ENCODE measurements at places on chromosomes 3 and 15. TPM values are rescaled to one million over a fixed set of nuclear protein-coding genes. Genes with fewer than 3 reads are reported as not detected.
A peak's percentile ranks its signal among the peaks of the same experiment; 100 is the strongest.

GRCh38 chr3:72924055-72924454 lies 36.2 kb downstream of the GXYLT2 start:
- no peak for DNase-seq

DNA sequence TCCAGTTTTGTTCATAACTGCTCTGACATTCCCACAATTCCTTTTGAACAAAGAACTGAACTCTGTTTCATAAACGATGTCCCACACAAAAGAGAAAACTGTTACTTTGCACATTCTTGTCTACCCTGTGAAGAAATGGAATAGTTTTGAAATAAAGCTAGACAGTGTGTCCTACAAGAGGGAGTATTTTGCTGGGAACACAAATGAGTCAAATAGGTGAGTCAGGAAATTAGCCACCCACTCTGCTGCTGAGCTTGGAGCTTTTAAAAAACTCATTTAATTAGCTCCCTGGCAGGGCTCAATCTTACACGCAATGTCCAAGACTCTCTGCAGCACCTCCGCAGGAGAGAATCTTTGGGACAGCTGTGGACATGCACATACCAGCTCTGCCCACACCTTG lies 193.4 kb downstream of the SLC9A9 start:
- no peak for DNase-seq

VEPH1 gene
- 40.3 TPM for polyA plus RNA-seq

DNA sequence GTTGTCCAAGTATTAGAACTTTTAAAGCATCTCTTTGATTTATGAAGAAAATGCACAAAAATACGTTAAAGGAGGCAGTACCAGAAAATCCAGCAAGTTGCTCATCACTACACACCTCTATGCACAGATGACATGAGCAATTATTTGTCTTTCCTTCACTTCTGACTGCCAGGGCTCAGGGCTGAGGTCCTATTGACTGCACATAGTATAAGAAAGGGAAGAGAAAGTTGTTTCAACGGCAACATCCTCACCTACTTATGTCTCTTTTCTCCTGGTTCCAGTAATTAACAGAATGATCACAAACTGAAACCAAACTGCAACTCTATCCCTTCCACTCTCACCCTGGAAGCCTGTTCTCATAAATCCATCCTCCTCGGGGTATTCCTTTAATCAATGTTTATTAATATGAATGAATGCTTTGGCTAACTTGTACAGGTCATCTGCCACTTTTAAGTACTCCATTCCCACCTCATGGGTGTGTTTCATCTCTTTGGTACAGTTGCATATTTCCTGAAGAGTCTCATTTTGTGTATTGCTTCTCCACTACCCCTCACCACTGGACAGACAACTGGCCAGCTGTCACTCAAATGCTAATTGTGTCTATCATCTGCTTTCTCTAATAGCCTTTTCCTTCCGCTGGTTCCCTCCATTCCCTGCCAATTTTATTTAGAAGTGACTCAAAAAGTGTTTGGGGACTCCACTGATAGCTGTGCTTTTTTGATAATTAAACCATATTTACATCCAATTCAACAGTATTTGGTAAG lies 34.5 kb downstream of the RAB27A start:
- DNase-seq = no peak

DNA sequence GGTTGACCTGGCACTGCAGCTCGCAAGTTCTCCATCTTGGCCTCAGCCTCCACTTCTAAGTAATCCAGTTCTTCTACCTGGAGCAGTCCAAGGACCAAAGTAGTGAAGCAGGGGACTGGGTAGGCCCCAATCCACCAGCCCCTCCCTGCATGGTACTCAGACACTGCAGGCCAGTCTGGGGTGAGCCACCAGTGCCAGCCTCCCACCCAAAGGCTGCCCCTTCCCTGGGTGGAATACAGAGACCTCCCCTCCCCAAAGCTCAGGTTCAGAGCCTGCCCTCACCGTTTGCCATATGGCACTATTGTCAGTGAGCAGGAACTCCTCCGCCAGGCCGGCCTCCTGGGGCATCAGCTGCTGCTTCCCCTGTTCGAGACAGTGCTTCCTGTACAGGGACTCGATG lies 10.8 kb downstream of the POLG start:
- no peak for DNase-seq

CYP8B1 gene
- polyA plus RNA-seq = 0.28 TPM

- no peak for DNase-seq
These were observed 576 bp upstream of the RPAP1 start for GRCh38 chr15:41544650-41545015.

DNA sequence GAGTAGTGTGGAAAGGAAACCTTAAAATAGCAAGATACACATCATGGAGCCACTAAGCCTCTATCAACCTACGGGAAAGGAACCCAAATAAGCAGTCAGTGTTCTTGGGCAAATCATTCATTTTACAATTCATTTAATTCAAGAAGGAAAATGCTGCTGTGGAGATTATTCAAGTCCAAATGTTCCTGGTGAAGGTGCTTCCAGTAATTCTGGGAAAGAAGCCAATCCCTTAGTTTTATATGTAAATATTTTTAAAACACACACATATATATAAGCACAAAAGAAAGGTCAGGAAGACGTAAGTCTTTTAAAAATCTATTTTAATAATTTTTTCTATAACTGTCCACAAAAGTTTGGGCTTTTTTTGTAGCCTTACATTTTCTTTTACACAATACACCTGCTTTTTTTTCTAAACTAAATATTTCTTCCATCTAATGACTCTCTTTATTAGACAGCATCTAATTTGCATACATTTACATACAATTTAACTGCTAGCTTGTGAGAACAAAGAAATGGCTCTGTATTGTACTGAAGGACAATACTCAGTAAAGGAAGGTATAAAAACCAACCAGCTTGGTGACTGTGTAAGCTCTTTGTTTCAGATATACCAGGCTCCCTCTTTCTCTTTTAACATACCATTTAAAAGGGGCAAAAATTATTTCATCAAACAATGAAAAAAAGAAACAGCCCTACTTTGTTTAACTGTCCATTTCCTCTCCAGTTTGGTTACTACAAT lies 269.5 kb downstream of the ZBTB20 start:
- DNase-seq = no peak

PAQR5 gene
- 7.5 TPM for polyA plus RNA-seq

DNA sequence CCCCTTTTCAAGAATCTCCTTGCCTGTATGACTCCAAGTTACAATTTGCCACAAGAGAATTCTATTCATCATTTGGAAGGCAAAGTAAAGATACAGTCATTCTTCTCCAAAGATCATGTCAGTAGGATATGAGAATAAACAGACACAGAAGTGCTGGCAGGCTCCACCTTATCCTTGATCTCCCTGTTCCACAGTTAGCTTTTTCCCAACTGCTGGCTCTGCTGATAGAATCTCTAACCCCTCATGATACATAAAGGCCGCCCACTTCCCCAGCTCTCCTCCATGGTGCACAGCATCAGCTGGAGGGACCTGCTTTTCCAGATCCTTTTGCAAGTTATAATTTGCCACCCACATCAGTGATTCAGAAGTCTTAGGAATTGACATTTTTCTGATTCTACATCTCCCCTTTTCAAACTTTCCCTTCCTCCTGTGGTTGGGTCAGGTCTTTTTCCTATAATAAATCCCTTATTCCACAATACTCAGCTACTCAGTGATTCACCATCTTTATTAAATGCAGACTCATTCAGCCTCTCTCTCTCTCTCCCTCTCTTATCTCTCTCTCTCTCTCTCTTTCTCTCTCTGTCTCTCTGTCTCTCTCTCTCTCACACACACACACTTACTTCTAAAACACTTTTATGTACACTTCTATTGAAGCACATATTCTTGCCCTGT lies 465.4 kb downstream of the GBE1 start:
- DNase-seq = no peak

- no peak for DNase-seq
These were observed 105.4 kb upstream of the MRPS22 start for GRCh38 chr3:139238281-139239030.

CYP1A1 gene
- polyA plus RNA-seq = 0.21 TPM

CCR8 gene
- not detected for polyA plus RNA-seq

STAB1 gene
- 40.9 TPM for polyA plus RNA-seq

AADAC gene
- 0.73 TPM for polyA plus RNA-seq

GRCh38 chr15:69080295-69081248 lies 66.1 kb downstream of the NOX5 start:
- DNase-seq = no peak

- DNase-seq = no peak
These were observed 266.6 kb upstream of the TBL1XR1 start for GRCh38 chr3:177463863-177464262.

GPR149 gene
- polyA plus RNA-seq = not detected

GRCh38 chr3:12662593-12663400 lies 1.1 kb downstream of the RAF1 start:
- peak; percentile 32 for DNase-seq

DNA sequence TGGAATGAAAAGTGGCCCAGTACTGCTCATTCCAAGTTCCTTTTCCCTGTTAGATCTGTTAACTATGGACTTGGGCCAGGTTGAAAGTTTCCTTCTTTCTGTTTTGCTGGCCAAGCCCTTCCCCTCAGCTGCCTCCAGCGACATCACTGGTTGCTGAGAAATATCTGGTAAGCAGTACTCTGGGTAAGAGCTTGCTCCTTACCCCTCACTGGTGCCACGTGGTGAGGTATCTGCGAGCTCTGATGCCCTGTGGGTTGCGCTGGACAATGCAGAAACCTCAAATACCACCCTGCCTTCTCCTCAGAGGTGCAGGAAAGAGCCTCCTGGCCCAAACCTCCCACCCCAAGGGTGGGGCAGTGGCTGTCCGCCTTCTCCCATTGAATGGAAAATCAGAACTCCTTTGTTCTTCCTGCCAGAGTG lies 42.9 kb upstream of the APH1B start:
- peak; percentile 78 for DNase-seq

DNA sequence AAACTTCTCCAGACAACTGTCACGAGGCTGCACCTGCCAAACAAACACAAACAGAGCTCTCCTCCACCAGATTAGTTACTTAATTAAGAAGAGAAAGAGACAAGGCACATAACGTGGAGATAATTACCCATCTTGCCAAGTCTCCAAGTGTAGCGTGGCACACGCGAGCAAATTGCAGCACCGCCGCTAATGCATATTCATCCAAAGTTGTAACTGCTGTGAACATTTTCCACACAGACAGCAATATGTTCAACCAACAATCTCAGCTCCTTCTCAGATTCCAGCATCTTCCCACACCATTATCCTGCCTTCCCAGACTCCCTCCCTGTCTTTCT lies 309.6 kb upstream of the TLE3 start:
- no peak for DNase-seq

DNA sequence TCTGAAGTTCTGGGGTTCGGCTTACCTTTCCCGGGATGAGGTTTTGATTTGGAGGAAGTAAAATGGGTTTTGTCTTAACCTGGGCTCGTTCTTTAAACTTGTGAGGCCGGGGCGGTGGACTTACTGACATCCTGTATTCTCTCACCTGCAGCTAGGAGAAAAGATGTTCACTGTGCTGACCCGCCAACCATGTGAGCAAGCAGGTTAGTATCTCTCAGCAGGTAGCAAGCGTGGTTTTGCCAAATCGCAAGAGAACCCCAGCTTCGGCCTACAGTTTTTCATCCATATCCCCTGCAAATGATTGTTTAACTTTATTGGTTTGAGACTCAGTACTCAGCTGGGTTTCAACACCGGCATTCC lies 891 bp downstream of the ENTPD3 start:
- DNase-seq = no peak

HRG gene
- polyA plus RNA-seq = 0.09 TPM

GRCh38 chr15:83612898-83613635 lies 40.9 kb upstream of the ADAMTSL3 start:
- DNase-seq = no peak

CLDN18 gene
- 70.1 TPM for polyA plus RNA-seq

DNA sequence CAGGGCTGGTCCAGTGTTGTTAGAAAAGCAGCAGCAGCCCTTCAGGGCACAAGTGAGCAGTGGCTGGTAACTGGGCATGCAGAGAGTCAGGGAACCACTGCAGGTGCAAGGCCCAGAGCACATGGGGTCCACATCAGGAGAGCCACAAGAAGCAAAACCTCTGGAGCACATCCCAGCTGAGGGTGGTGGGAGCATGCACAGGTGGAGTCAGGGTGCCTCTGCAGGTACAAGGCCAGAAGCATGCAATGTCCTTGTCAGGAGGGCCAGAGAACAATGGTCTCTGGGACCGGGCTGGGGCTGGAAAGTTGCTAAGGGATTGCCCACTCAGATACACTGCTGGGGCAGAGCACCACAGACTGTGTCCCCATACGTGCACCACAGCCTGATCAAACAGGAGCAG lies 226.1 kb upstream of the UBE2E2 start:
- no peak for DNase-seq

DNA sequence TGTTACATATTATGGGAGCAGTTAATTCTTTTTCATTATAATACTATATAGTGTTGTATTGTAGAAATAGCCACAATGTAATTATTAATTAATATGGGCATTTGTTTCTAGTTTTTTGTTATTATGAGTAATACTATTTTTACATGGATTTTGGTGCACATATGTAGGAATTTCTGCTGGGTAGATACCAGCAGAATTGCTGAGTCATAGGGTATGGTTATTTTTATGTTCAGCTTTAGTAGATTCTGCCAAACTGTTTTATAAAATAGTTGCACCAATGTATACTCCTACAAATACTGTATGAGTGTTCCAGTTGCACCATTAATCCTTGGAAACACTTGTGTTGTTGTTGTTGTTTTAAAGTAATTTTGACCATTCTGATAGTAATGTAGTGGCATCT lies 91.5 kb downstream of the SH3GL3 start:
- no peak for DNase-seq

GRCh38 chr15:71218272-71218805 lies 103.1 kb downstream of the THSD4 start:
- peak; percentile 22 for DNase-seq

GRCh38 chr3:138374573-138375134 lies 26.3 kb downstream of the MRAS start:
- DNase-seq = no peak

DNA sequence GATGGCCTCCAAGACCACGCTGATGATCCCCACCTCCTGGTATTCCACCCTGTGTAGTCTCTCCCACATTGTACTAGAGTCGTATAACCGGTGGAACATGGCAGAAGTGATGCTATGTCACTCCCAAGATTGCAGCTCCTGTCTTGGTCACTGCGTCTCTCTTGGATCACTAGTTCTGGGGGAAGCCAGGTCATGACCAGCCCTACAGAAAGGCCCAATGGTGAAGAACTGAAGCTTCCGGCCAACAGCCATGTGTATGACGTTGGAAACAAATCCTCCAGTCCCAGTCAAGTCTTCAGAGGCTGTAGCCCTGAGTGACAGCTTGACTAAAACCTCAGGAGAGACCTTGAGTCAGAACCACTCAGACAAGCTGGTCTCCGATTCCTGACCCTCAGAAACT lies 61.9 kb upstream of the FNDC3B start:
- no peak for DNase-seq

DNA sequence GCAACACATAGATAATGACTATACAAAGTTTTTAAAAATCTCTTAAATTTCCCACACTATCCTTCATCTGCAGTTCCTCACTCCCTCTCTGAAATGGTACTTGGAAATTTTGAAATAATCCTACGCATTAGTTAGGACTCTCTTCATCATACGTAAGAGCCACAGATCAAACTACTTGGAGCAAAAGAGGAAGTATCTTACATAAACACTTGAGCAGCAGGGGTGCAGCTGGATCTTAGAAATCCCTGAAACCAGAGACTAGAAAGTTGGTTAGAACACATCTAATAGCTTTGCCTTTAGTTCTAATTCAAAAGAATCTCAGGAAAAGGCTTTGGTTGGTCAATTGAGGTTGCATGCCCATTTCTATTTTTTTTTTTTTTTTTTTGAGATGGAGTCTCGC lies 38.8 kb upstream of the ZNF445 start:
- no peak for DNase-seq
